ENCODE measurements at places on chromosomes 1 and 21.

- no peak for DNase-seq
These were observed 35.2 kb upstream of the B3GALT2 start for GRCh38 chr1:193221651-193222050.

- DNase-seq, result no peak
These were observed 133.5 kb downstream of the UCK2 start for GRCh38 chr1:165960881-165961280.

DNA sequence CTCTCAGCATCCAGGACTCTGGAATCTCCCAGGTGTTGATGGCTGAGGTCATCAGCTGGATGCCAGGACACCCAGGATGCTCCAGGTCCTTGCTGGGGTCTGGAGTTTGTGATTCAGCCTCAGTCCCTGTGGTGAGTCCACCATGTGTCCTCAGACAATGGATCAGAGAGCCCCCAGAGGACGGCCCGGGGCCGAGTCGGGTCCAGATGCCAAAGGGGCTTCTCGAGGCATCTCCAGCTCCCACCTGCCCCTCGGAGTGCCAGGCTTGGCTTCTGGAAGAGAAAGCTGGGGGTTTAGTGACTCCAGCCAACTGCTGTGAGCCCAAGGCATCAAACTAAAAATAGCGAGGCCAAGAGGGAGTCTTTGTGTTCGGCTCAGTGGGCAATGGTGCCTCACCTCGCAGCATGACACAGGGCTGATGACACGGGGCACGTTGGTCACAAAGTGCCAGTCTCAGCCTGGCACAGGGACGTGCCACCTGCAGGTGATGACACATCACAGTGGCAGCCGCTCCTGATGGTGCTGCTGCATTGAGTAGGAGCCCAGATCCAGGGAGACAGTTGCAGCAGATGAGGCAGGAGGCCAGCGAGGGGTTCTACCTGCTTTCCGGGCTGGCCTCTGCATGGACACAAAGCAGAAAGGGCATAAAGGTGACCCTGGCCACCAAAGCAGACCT, 10.6 kb downstream of the PDE9A start:
- DNase-seq, result no peak

DNA sequence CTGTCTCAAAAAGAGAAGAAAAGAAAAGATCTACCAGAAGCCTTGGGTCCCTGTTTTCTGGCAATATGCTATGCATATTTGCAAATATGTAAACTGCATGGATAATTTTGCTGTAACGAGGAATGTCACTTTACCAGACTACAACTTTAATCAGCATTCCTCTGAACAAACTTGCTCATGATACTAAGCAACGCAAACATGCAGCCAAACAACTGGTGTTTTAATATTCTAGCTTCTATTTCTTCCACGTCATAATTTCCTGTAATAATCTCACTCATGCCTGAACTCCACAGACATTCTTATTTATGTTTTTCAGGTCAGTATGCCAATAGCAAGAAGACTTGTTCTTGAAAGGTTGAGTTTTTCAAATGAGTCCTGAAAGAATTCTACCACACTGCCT, 114.1 kb downstream of the SIM2 start:
- no peak for DNase-seq

DNA sequence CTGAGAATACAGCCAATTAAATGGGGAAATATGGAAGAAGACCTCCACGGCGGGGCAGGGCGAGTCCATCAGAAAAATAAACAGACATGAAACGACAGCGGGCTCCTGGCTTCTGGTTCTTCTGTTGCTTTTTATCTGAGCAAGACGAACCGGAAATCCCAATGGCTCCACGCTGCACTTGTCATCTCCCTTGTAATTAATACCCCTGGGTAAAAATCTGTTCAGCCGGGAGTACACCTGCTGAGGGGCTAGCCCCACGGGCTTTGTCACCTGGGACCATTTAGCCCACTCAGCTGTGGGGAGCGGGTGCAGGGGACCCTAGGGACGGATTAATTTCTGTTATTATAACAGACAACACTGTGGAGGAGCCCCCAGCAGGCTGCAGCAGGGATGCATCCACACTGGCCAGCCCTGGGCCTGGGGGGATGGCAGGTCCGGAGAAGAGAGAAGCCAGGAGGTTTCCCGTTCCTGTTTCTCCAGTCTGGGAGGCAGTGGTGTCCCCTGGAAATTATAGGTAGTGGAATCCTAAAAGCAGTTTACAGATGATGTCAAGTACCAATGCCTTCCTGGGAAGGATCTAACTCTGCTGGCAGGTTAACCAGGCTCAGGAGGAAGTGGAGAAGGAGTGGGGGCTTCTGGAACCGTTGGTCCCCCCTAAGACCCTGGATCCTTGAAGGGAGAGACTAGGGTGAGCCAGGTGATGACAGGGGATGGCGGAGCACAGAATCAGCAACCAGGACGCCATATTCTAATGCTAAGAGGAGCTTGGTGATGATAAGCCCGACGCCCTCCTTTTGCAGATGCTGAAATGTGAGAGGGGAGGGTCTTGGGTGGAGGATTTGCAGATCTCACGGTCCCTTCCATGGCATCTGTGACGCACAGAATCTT, 566.1 kb downstream of the PTPRU start:
- no peak for DNase-seq

DNA sequence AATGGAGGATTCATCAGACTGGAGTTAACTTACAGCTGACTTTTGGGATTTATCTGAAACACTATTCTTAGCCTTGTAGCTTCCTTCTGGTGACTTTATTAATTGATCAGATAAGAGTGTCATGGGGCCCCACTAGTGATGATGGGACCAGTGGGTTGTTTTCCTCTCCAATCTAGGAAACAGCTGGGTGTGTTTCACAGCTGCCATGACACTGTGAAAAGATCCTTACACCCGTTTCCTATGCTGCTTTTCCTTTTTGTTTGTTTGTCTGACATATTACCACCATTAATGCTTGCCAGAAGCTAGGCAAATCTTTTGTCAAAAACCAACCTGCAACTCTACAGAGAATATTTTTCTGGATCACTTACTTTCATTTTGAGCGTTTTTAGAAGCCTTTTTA, 86.2 kb downstream of the ZBTB18 start:
- no peak for DNase-seq

- no peak for DNase-seq
These were observed 121.7 kb upstream of the PRDX6 start for GRCh38 chr1:173355281-173356031.

DNA sequence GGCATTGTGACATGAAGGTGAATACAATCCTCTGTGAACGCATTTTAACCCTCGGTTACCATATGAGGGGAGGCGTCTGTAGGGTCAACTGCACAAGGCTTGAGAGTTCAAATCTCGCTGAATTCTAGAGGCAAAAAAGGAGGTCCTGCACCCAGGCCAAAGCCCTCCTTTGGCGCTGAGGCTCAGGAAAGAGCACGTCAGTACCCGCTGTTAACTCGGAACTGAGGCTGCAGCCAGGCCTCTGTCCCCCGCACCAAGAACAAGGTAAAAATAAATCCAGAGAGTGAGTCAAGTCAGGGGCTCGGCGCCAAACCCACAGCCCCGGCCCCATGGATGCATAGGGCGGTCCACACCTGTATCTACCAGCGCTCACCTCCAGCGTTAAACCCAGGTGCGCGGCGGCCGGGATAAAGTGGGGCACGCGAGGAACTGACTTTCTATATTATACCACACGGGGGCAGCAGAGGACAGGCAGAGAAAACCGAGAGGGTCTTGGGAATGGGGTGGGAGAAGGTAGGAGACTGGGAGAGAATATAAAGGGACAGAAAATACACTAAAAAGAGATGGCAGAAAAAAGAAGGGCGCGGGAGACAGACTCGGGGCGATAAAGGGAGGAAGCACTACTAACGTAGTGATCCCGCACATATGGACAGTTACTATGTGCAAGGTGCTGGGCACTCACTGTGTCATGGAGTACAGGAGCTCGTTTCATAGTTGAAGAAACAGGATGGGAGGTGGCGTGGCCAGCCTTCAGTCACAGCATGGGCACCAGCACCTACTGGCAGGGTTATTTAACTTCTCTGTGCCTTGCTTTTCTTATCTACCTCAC, 54.9 kb downstream of the DMRTA2 start:
- DNase-seq, result no peak

DNA sequence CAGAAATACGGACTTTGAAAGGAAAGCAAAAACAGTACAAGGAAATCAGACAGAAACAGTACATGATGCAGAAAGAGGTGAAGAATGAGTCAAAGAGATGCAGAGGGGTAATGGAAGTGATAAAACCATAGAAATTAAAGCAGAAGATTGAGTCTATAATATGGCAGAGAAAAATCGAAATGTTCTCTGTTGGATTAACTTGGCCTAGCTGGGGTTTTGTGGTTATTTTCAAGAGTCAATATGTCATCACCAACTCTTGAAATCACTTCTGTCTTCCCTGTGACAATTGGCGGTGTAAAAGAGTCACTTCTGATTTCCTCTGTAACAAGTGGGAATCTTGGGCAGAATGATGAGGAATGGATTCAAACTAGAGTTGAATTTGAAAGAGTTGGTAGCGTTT, 7.4 kb downstream of the YTHDF2 start:
- DNase-seq, result no peak

DNA sequence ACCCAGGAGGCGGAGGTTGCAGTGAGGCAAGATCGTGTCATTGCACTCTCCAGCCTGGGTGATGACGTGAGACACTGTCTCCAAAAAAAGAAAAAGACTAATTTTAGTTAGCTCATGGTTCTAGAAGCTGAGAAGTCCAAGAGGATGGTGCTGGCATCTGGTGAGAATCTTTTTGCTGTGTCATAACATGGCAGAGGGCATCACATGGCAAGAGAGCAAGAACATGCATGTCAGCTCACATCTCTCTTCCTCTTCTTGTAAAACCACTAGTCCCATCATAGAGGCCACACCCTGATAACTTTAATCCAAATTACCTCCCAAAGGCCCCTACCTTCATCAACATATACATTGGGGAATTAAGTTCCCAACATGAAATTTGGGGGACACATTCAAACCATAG, 13.8 kb upstream of the CNN3 start:
- DNase-seq, result no peak

DNA sequence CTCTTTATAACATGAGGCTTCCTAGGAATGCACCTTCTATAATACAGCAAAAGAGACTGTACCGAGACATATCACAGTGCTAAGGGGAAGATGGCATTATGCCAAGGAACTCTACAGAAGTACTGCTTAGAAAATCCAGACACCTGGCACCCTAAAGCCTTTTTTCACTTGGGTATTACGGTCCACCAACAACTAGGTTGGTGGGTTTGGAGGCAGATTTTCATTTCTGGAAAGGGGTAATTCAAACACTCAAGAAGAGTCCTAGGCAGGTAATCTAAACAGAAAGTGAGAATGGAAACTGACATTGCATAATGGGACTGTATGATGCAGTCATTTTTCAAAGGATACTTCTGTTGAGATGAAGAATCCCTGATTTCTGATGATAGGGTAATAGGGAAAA, 19.6 kb downstream of the SCMH1 start:
- no peak for DNase-seq
